ENCODE measurements at places on chromosomes 2 and 18. TPM values are rescaled to one million over a fixed set of nuclear protein-coding genes. Genes with fewer than 3 reads are reported as not detected.

DNA sequence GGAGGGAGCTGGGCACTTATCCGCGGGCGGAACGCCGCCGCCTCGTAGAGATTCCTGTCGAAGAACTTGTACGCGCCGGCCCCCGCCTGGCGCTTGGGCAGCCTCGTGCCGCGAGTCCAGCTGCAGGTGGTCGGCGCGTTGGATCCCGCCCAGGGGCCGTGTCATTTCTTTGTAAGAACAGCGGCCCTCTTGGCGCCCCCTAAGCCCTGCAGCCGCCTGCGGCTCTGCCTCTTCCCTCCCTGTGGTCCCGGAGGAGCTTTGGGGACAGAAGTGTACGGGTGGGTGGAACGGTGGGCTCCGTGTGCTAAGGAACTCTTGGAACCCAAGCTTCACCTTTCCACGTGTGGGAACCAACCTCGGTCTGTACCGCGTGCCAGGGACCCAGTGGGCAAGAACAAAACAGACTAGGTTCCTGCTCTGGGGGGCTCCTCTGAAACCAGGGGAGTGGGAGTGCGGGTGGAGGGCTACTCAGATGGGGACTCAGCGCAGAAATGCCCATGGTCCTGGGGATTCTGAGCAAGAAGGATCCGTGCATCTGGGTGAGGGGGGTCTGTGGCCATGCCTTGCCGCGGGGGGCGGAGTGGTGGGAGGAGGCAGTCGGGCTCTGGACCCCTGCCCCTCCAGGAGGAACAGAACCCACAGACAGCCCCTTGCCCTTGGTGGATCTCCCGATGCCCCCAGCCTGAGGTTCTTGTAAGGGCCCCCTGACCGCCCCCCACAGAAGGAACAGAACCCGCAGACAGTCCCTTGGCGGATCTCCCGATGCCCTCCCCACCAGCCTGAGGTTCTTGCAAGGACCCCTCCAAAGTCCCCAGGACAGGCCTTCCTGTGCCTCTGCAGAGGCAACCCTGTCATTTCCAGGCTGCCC is 1.5 kb downstream of the GPC1 start:
- peaks cover 9% of the 10 kb centered on the region for H3K27me3 ChIP-seq
- no peaks in the 10 kb centered on the region for H3K36me3 ChIP-seq
- DNase-seq: no peak
- H3K4me1 ChIP-seq: peaks cover 20% of the 10 kb centered on the region
- no peak overlapping the region for H3K27ac ChIP-seq

- H3K36me3 ChIP-seq: no peaks in the 10 kb centered on the region
- H3K4me3 ChIP-seq: no peak overlapping the region
- DNase-seq: no peak
- H3K27me3 ChIP-seq: no peaks in the 10 kb centered on the region
Observed at GRCh38 chr2:309148-309953, 21.5 kb upstream of the ALKAL2 start.

DNA sequence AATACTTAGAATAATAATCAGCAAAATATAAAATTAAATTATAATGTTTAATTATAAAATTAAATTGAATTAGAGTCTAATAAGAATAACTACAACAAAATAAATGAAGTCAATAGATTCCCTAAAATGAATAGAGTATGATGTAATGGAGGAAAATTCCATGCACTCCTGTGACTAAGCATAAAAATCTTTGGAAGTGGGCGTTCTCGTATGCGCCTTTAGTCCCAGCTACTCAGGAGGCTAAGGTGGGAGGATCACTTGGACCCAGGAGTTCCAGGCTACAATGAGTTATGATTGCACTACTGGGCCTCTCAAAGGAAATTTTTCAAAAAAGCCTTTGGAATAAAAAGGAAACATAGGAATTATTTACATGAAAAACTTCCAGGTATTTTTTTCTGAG is 955.4 kb upstream of the POU3F3 start:
- no peak for DNase-seq
- no peaks in the 10 kb centered on the region for H3K36me3 ChIP-seq
- no peak overlapping the region for H3K4me3 ChIP-seq
- H3K27ac ChIP-seq: no peak overlapping the region

The FAM237A gene
- not detected for total RNA-seq

Data from CD4-positive, CD25-positive, alpha-beta regulatory T cell (primary cell).